ENCODE measurements at places on chromosomes 16 and 17. TPM values are rescaled to one million over a fixed set of nuclear protein-coding genes. Genes with fewer than 3 reads are reported as not detected.

DNA sequence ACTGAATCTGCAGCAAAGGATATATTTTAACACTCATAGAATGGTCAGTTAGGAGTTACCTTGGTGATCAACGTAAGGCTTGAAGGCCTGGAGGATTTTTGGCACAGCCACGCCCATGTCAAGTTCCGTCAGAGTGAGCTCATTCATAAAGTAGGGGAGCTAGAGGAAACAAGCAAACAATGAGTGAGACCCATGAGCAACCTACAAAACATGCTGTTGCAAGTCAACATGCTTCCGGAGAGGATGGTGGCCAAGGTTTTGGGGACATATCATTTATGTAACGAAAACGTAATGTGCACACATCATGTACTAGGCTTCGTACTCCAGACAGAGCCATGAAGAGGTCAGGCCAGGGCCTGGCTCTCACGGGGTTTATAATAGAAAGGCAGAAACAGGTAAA, 41.1 kb upstream of the ERN1 start:
- H3K36me3 ChIP-seq = no peaks in the 10 kb centered on the region
- H3K4me1 ChIP-seq = no peaks in the 10 kb centered on the region
- H3K4me3 ChIP-seq = no peak overlapping the region
- no peak for DNase-seq

DNA sequence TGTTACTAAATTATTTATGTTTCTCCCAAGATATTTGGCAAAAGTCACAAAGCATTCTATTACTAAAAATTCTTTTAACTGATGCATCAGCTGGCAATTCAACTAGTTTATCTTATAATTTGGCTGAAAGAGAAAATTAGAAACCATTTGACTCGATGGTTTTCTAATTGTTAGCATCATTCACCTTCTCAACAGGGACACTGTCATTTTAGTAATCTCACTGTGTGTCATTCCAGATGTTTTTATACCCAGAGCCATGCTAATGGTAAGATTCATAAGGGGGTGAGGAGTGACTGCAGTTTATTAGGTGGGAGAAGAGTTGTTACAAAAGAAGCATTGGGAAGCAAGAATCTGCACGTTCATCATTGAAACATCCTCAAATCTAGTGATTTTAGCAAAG, 124.9 kb downstream of the ABCA8 start:
- H3K36me3 ChIP-seq = no peaks in the 10 kb centered on the region
- H3K4me1 ChIP-seq = no peaks in the 10 kb centered on the region
- no peak overlapping the region for H3K4me3 ChIP-seq
- no peak overlapping the region for H3K27ac ChIP-seq

DNA sequence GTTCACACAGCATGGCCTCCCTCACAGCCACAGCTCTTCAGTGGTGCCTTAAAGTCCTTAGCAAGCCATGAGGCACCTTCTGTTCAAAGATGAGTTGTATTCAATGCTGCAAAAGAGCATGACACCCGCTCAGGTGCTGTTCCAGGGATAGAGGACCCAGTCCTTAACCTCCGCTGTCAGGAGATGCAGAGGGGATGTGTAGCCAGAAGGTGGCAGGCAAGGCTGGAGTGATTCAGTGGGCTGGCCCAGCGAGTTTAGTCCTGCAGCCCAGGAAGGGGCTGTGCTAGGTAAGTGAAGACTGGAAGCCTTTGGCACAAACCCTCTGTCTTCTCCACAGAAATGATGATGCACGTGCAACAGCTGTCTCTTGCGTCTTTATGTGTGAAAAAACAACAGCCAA, 25.0 kb upstream of the ADAM11 start:
- no peaks in the 10 kb centered on the region for H3K27me3 ChIP-seq
- no peaks in the 10 kb centered on the region for H3K4me1 ChIP-seq
- H3K27ac ChIP-seq = no peak overlapping the region
- H3K4me3 ChIP-seq = no peak overlapping the region

DNA sequence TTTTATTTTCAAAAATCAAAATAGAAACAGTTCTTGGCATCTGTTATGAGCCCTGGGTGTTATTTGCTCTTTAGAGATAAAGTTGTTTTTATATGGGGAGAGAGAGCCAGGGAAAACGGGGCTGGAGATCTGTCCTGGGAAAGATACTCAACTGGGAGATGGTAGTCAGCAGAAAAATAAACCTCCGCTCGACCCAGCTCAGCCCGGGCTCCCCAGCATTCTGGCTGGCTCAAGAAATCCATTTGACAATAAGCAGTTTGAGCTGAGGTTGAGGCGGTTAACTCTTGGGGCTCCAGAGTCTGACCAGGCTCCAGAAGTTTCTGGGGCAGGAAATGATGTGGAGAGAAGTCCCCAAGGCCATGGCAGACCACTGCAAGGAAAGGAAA, 151.9 kb downstream of the IRX5 start:
- H3K27me3 ChIP-seq = no peaks in the 10 kb centered on the region
- DNase-seq = no peak
- no peak overlapping the region for H3K4me3 ChIP-seq
- H3K4me1 ChIP-seq = no peaks in the 10 kb centered on the region

Gene TMEM132E
- total RNA-seq = not detected

Data from CD8-positive, alpha-beta memory T cell (primary cell).